Esophagus muscularis mucosa (tissue), 4 donors: ENCODE measurements at places on chromosomes 3 and 15. TPM values are rescaled to one million over a fixed set of nuclear protein-coding genes. Genes with fewer than 3 reads are reported as not detected.

DNA sequence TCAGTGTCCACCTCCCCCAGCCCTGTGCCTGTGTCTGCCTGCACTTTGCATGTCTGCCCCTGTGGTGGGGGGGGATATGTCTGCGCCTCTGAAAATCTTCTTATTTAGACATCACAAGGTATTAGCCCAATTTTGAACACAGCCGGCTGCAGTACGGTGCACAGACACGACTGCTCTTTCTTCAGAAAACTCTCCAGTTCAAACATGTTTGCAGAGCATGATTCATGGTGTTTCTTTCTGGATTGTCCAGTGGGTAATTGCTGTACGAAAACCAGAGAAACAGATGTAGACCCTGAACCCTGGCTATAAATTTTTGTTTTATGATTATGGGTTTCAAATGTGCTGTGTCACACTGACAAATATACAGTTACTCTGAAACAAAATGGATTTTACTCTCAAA lies 3.4 kb upstream of the RARB start:
- DNase-seq: no peak

DNA sequence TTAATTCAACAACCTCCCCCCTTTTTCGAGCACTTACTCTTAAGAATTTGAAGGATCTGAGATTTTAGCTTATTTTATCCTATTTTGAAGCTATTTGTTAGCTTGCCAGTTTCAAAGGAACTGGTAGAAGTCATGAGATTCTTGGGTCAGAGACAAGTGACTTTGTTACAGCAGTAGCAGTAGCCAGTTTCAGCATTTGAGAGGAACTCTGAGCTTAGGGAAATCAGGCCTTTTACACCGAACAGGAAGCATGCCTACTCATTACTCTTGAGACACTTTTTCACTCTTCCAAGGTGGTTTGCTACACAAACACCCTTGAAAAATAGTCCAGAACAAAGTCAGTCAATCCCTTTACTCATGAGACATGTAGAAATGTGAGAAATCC lies 24.5 kb upstream of the TM4SF1 start:
- DNase-seq: no peak

DNA sequence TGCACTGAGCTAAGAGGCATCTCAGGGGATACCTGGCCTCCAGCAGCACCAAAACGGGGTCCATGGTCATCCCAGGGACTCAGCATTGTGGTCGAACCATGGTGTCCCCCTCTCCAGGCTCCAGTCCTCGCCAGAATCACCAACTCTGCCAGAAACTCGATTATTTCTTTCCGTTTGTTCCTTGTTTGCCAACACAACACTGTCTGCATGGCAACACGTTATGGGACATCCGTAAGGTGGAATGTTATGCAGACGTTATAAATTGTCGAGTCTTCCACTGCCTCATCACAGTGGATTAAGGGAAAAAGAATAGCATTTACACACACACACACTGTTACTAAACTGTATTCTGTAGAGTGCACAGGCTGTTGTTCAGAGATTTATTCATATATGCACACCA lies 52.5 kb upstream of the RPL32 start:
- DNase-seq: no peak

DNA sequence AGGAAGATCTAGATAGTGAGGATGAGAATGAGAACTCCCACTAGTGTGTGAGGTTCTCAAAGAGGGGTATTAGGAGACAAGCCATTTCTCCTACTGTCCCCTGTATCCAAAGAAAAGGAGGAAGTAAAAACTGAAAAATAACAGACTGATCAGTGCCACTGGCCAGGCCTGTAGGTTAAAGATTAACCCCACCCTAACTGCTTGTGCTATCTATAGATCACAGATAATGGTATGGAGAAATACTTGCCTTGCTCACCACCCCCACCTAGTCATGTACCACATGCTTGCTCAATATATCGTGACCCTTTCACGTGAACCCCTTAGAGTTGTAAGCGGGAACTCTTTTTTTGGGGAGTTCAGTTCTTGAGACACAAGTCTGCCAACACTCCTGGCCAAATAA lies 519.7 kb upstream of the FRG2C start:
- DNase-seq: no peak

GRCh38 chr15:42448281-42448680 lies 42.7 kb downstream of the ZNF106 start:
- DNase-seq: no peak

SMCO1 gene
- total RNA-seq: not detected

GOLGA8S gene
- 0.17 TPM for total RNA-seq

CBLB gene
- total RNA-seq: 21.4 TPM

FSIP1 gene
- 1.2 TPM for total RNA-seq
